GM18507 (cell line): ENCODE measurements at places on chromosomes 7 and 10.

DNA sequence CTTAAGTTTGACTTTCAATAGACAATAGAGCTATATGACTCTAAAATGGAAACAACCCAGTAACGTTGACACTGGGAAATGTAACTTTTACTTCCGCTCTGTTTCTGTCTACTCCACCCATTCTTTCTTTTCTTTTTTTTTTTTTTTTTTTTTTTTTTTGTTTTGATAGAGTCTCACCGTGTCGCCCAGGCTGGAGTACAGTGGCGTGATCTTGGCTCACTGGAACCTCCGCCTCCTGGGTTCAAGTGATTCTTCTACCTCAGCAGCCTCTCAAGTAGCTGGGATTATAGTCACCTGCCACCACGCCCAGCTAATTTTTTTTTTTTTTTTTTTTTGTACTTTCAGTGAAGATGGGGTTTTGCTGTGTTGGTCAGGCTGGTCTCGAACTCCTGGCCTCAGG, 13.9 kb downstream of the PRSS2 start:
- no peak for DNase-seq

DNA sequence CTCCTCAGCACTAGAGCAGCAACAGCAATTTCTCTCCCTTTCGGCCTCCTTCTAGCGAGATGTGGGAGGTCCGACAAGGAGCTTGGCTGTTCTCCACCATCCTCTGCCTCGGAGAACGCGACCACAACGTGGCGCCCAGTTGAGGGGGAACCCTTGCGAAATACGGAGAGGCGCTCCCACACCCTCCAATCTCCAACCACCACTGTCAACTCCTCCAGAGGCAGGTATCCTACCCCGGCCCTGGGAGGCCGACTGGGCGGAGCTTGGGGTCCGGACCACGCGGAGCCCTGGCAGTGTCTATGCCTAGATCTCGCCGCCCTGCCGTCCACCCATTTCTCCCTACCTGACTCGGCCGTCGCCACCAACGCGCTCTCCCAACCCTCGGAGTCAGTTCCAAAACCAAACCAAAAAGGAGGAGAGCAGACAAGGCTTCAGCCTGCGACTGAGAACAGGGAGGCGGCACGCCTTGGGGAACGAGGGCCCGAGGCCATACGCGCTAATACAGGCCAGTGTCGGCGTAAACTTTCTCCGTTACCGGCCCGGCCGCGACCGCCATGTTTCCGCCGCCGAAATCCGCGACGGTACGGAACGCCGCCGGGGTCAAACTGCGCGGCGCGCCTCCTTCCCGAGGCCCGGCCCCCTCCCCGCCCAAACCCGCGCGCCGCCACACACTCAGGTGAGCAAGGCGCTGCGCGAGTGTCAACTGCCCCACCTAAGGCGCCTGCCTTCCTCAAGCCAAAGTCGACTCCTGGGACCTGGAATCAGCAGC, at the start of gene TMEM168:
TSS of gene TMEM168 (minus strand) at position 577 of the 769 bp plus-strand sequence. CDS start 5,568 bp downstream, outside the sequence.
- peak; percentile 62 for DNase-seq

GRCh38 chr10:20247454-20247853, 431.2 kb downstream of the PLXDC2 start:
- no peak for DNase-seq

GRCh38 chr7:106183952-106184351, 71.8 kb upstream of the SYPL1 start:
- DNase-seq, result no peak

DNA sequence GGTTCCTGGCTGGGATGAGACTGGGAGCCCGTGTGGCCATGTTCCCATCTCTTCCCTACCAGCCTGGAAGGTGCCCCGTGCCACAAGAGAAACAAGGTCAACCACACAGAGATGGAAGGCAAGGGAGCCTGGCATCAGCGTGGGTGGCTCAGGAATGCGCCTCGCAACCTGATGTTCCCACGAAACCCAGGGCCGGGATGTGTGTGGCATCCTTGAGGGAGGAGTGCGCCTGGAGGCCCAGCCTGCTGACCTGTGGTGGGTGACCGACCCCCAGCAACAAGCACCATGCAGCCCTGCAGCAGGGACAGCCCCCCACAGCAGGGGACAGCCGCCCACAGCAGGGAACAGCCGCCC, 267.2 kb downstream of the ELFN1 start:
- DNase-seq, result no peak

- no peak for DNase-seq
Observed at GRCh38 chr7:147659036-147659995, 931.2 kb upstream of the C7orf33 start.

- no peak for DNase-seq
Observed at GRCh38 chr10:970311-971149, 17.7 kb upstream of the GTPBP4 start.

GRCh38 chr7:141133646-141134045, 59.8 kb downstream of the TMEM178B start:
- no peak for DNase-seq

- no peak for DNase-seq
Observed at GRCh38 chr10:103184615-103185014, 8.5 kb downstream of the NT5C2 start.

DNA sequence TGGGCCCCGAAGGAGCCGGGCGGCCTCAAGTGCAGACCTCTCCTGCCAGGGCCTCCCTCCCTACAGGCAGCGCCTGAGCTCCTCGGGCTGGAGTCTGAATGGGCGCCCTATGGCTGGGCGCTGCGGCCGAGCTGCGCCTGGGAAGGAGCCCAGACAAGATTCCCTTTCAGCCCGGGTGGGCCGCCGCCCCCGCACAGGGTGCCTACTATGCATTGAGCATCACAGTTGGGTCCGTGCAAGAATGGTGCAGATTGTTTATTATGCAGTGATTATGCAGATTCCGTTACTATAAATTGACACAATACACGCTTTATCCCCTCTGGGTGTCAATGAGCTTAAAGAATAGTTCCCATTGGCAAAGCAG, 77.2 kb upstream of the PDGFA start:
- DNase-seq, result no peak

DNA sequence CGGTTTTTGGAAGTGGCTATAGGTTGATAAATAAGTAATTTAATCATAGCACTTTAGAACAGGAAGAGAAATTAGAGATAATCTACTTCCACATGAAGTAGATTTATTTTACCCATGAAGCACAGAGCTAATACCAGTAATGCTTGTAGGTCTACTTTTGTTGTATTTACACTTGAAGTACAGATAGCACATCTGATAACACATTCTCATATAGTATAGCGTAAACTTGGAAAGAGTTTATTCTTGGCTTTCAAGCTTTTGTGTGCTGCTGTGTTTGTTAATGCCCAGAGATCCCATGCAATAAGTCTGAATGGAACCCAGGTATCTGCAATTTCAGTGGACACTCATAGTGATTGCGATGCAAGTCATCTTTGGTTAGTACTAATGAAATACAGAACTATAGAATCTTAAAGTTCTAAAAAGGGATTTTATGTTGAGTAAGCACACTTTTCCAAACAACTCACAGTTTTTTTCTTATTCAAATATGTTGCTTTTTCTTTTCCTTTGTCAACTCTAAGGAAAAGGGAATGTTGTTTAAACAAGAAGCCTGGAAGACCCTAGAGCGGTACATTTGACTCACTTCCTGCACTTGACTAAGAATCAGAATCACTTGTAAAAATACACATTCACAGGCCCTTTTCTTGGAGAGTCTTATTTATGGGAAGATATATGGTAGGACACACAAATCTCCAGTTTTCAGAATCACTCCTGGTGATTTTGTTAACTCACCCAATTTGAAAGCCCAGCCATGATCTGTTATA, 105.8 kb downstream of the GNAI1 start:
- DNase-seq, result no peak

DNA sequence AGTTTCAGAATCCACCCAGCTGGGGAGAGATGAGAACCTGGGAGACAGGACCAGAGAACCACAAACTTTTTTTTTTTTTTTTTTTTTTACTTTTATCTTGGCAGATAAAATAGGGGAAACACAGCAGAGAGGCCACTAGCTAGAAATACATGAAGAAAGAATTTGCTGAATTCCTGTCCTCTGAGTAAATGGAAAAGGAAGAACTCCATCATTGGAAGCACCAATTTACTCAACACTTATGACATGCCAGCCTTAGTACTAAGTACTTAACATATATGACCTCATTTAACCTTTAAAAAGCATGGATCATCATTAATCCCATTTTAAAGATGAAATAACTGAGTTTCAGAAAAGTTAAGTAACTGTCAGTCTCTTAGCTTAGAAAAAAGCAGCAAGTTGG, 343.0 kb upstream of the NPSR1 start:
- DNase-seq, result no peak

- no peak for DNase-seq
Observed at GRCh38 chr7:16929146-16929762, 47.5 kb upstream of the AGR3 start.

GRCh38 chr10:73218431-73219191, 28.4 kb downstream of the DNAJC9 start:
- no peak for DNase-seq

DNA sequence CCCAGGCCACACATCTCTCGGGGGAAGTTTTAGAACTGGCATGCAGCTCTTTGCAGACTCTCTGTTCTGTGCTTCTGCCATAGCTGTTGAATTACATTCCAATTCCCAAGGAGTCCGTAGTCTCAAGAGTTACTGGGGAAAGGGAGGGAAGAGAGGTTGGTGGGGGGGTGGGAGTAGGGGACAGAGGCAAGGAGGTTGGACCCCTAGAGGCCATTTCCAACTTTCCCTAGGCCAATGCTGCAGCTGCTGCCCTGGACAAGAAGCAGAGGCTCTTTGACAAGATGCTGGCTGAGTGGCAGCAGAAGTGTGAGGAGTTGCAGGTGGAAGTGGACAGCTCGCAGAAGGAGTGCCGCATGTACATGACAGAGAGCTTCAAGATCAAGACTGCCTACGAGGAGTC, 23.8 kb downstream of the MYH16 start:
- no peak for DNase-seq

DNA sequence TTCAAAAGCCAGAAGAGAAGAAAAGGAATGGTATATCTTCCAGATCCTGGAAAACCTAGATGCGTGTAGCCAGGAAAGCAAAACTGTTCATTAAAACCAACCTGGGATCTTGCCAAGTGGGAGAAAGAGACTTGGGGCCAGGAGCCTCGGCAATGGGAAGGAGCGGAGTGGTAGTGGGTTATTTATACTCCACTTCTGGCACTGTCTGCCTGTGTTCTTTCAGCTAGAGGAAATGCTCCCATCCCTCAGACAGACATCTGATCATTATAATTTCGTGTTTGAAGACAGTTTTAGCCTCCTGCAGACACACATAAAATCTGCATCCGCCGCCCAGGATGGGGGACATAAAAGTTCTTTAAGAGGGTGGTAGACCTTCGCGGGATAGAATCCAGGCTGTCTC, 421.6 kb downstream of the RPS24 start:
- DNase-seq, result no peak

DNA sequence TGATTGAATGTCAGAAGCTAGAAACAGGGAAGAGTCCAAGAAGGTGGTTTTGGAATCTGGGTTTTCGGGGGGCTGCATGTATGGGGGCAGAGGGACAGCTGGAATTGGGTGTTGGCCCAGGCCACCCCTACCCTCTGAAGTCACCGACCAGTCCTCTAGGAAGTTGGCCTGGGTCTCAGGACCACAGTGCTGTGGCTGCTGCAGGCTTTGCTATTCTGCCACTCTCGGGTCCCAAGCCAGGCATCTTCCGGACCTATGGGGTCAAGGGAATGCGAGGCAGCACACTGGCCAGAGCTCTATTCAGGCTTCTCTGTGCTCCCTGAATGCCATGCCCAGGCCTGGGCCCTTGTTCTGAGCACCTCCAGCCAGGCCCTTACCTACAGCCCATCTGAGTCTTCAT, 13.2 kb downstream of the FGF8 start:
- DNase-seq, result no peak

DNA sequence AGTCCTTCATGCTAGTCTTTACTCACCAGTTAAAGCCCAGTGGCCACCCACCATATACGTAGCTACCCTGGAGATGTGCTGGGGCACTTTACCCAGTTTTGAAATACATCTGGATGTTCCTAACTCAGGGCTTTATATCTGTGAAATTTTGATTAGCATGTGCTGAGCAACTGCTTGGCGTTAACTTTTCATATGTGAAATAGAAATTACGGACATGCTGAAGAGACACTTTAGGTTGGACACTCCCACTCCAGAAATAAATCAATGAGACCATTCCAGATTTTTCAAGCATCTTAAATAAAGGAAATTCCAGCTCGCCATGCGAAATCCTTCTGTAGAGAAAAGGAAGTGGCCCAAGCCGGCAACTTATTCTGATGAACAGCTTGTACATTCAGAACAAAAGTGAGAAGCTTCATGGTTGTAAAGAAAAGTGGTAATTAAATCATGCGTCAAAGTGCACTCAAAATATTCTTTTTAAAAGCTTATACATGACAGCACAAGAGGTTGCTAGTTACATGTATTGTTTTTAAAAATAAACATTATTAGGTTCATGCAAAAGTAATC, 153.5 kb upstream of the ITGB1 start:
- DNase-seq, result no peak

GRCh38 chr10:72379776-72380175, 25.1 kb upstream of the DNAJB12 start:
- no peak for DNase-seq
